IPS DF 19.7 (cell line): ENCODE measurements at places on chromosomes 4 and X.

GRCh38 chrX:136588036-136588435 lies 56.0 kb downstream of the VGLL1 start:
- DNase-seq: no peak

- DNase-seq: no peak
Measured at GRCh38 chr4:183356931-183357675, 34.9 kb upstream of the CLDN24 start.

DNA sequence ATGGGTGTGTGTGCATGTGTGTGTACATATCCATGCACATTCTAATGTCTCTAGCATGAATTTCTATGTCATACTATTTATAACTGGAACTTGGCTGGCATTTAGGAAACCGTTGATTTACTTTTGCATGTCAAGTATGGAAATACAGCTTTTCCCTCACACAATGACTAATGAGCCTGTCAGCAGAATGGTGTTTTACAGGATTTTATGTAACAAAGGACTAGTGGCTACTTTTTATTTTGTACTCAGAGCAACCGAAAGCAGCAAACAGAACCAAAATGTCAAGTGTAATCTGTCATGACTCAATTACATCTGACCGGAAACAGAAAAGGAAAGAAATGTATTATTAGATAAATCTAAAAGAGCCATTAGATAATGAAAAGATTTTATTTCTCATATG lies 1911.5 kb upstream of the AGA start:
- DNase-seq: no peak

DNA sequence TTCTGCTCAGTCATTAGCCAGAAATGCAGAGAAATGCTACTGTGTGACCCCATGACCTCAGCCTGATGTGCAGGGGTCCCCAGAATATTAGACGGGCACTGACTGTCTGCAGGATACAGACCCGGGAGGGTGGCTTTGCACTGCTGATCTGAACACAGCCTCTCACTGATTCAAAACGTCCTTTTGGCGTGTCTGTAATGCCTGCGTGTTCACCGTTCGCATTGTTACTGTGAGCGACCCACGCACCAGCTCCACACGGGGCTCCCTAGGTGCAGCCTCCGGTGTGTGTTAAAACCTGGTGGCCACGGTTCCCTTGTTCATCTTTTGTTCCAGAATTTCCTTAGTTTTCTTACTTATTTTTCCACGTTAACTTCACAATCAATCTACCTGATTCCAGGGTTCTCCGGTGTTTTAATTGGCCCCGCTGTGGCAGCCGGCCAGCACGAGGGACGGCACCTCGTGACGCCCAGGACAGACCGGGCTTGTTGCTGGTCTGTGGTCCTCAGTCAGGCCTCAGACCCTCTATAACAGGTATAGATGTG lies 32.0 kb upstream of the SPON2 start:
- no peak for DNase-seq

DNA sequence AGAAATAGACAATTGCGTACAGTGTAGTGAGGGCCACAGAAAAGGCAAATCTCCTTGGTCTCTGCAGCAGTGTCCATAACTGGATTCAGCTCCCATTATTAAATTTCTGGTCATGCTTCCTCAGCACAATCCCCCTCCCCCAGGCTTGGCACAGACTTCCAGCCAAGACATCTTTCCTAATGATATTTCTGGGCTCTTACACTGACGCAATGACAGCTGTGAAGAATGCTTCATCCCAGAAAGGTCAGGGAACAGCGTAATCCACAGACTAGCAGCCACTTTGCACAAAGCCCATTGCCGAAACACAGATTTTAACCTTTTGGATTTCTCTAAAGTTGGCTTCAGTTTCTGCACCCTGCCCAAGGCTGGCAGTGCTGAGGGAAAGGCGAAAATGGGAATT lies 597.6 kb upstream of the CPEB2 start:
- no peak for DNase-seq

DNA sequence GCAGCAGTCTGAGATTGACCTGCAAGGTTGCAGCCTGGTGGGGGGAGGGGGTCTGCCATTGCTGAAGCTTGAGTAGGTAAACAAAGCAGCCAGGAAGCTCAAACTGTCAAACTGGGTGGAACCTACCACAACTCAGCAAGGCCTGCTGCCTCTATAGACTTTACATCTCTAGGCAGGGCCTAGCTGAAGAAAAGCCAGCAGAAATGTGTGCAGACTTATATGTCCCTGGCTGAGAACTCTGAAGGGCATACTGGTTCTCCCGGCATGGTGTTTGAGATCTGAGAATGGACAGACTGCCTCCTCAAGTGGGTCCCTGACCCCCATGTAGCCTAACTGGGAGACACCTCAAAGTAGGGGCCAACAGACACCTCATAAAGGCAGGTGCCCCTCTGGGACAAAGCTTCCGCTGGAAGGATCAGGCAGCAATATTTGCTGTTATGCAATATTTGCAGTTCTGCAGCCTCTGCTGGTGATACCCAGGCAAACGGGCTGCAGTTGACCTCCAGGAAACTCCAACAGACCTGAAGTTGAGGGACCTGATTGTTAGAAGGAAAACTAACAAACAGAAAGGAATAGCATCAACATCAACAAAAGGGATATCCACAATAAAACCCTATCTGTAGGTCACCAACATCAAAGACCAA lies 167.6 kb downstream of the GC start:
- DNase-seq: no peak

GRCh38 chr4:35347276-35347675 lies 897.0 kb downstream of the ARAP2 start:
- no peak for DNase-seq
